Activated CD8-positive, alpha-beta T cell treated with anti-CD3 and anti-CD28 coated beads, Interleukin-2, amount 10 ng/mL, durations not matched to agents 7 days and 5 days (primary cell): ENCODE measurements at places on chromosomes 4 and X. TPM values are rescaled to one million over a fixed set of nuclear protein-coding genes. Genes with fewer than 3 reads are reported as not detected.

DNA sequence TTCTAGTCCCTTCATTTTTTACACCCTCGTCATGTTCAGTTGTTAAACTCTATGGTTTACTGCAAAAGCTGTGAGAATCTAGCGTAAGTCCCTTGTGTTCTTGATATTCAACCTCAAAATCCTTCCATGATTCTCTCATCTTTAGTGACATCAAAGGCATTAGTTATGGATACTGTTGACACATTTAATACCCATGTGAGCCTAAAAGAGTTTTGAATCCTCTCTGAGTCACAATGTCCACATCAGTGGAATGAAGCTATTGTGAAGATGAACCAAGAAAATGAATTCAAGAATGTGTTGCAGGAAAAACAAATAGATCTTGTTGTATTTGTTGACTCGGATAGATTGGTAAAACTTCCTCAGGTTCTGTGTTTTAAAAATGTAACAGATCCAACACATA lies 394.7 kb upstream of the ATOH1 start:
- H3K27me3 ChIP-seq, result no peaks in the 10 kb centered on the region
- no peak for DNase-seq
- H3K4me1 ChIP-seq, result no peaks in the 10 kb centered on the region
- no peak overlapping the region for H3K27ac ChIP-seq

Gene RADX
- 4.3 TPM for total RNA-seq

- H3K4me1 ChIP-seq, result no peaks in the 10 kb centered on the region
- H3K4me3 ChIP-seq, result no peak overlapping the region
- H3K27me3 ChIP-seq, result no peaks in the 10 kb centered on the region
- H3K27ac ChIP-seq, result no peak overlapping the region
- no peaks in the 10 kb centered on the region for H3K36me3 ChIP-seq
- no peak for DNase-seq
Measured at GRCh38 chr4:90215286-90215685, 88.1 kb downstream of the CCSER1 start.

- H3K4me3 ChIP-seq, result no peak overlapping the region
- no peak for DNase-seq
- H3K4me1 ChIP-seq, result no peaks in the 10 kb centered on the region
- H3K27ac ChIP-seq, result no peak overlapping the region
- H3K27me3 ChIP-seq, result no peaks in the 10 kb centered on the region
Measured at GRCh38 chr4:156732634-156733033, 239.0 kb downstream of the PDGFC start.

- H3K4me3 ChIP-seq, result no peak overlapping the region
- H3K4me1 ChIP-seq, result peaks cover 2% of the 10 kb centered on the region
- no peak for DNase-seq
- no peak overlapping the region for H3K27ac ChIP-seq
- H3K36me3 ChIP-seq, result no peaks in the 10 kb centered on the region
Measured at GRCh38 chr4:174398728-174399127, 115.0 kb downstream of the CEP44 start.

Gene POLN
- 2.4 TPM for total RNA-seq
